Uterus (tissue), 4 donors: ENCODE measurements at places on chromosomes 5 and 9. TPM values are rescaled to one million over a fixed set of nuclear protein-coding genes. Genes with fewer than 3 reads are reported as not detected.

FAM120A gene
- 109 TPM for total RNA-seq

DNA sequence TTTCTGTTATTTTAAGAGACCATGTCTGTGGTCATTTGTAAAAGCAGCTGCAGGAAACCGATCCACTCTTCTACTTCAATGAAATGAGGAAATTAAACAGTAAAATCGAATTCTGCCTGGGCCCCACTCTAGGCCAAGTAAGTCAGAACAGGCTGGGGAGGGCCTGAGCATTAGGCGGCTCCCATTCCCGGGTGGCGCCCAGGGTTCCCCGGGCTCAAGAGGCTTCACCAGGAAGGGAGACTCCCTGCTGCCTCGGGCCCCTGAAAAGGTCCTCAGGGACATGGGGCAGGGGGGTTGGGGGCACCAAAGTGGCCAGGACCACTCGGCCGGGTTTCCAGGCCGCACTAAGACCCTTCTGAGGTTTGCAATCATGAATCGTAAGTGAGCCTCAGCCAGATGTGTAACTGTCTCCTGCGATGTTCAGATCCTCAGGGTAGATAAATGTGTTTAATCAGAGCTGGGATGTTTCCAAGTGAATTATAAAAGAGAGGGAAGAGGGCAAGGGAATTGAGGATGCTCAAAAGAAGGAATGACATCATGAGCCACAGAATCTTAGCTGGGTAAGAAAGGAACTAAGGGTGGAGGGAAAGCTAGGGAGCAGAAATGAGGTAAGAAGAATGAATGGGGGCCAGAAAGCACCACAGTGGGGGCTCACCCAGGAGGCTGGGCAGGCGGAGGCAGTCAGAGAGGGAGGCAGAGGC lies 24.6 kb downstream of the MED10 start:
- DNase-seq, result no peak

DNA sequence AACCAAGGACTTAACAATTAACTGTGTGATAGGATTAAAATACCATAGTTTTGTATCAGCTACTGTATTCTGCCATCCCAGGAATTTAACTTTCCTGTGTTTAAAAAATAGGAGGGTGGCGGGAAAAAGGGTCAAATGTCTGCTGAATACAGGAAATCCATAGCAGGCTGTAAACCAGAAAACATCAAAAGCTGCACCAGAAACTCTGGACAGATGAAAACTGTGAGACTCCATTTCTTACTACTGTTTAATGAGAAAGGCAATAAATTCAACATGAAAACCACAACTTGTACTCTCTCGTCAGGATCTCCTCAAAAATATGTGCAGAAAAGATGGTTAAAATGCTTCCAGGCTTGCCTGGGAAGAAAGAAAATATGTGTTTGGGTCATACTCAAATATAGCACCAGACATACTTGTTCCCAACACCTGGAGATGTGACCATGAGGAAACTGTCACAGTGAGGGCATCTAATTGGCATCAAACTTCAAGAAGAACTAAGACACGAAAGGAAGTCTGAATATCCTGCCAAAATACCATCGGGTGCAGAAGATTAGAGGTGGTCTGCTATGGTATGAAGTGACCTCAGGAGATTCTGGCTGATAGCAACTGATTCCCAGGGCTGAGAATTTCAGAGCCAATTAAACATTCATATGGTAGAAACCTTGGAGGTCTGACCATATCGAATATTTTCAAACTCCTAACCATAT lies 164.7 kb upstream of the TARS1 start:
- no peak for DNase-seq

- DNase-seq, result no peak
Measured at GRCh38 chr5:129217179-129217578, 122.6 kb downstream of the ISOC1 start.

NR5A1 gene
- total RNA-seq, result not detected

GRCh38 chr5:122882831-122883230 lies 37.4 kb downstream of the SNX24 start:
- no peak for DNase-seq

DNA sequence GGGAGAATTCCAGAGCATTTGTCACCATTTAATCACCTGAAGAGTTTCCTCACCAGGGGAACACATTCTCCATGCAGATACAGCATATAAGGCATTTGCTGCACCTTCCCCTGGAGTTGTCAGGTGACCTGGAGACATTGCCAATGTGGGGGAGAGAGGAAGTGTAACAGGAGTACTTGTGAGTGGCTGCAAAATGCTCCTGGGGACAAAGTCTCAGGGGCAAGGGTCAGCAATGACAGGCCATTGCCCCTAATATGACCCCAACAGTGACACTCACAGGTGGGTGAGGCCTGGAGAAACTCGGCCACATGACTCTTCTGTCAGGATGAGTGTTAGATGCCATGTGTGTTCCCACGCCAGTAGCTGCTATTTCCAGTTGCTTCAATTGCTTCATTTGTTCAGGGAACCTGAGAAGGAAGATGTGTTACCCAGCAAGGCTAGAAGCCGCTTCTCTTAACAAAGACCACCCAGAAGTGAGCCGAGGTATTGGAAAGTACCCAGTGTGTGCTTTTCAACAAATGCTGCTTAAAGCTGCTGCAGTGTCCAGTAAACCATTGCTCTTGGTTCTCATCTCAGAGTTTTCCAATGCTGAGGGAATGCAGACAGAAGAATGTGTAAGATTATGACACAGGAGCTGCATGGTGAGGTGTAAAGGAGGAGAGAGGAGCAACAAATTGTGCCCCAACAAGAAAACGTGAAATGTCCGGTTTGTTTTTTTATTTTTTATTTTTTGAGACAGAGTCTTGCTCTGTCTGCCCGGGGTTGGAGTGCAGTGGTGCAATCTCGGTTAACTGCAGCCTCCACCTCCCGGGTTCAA lies 128.2 kb upstream of the SLC44A1 start:
- DNase-seq, result no peak

DNA sequence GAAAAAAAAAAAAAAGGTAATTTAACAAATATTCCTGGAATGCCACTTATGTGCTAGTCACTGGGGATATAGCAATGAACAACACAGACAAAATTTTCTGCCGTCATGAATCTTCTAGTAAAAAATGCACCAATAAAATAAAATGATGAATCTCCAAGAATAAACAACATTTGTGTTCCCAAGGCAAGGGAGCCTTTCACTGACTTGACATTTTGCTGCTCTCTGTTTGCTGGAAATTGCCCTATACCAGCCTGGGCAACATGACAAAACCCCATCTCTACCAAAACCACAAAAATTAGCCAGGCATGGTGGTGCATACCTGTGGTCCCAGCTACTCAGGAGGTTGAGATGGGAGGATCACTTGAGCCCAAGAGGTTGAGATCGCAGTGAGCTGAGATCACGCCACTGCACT lies 64.5 kb upstream of the ERBIN start:
- no peak for DNase-seq

- DNase-seq, result peak; percentile 57
Measured at GRCh38 chr5:122311961-122312590, at the start of gene SNCAIP. SNCAIP (plus strand) TSS chr5:122312237; CDS start chr5:122391135, 78,898 bp downstream.

TRIM41 gene
- total RNA-seq, result 6.9 TPM

OTP gene
- total RNA-seq, result not detected

- no peak for DNase-seq
Measured at GRCh38 chr5:13478831-13479465, 465.5 kb downstream of the DNAH5 start.
